ENCODE measurements at places on chromosomes 6 and 20.
A peak's percentile ranks its signal among the peaks of the same experiment; 100 is the strongest.

DNA sequence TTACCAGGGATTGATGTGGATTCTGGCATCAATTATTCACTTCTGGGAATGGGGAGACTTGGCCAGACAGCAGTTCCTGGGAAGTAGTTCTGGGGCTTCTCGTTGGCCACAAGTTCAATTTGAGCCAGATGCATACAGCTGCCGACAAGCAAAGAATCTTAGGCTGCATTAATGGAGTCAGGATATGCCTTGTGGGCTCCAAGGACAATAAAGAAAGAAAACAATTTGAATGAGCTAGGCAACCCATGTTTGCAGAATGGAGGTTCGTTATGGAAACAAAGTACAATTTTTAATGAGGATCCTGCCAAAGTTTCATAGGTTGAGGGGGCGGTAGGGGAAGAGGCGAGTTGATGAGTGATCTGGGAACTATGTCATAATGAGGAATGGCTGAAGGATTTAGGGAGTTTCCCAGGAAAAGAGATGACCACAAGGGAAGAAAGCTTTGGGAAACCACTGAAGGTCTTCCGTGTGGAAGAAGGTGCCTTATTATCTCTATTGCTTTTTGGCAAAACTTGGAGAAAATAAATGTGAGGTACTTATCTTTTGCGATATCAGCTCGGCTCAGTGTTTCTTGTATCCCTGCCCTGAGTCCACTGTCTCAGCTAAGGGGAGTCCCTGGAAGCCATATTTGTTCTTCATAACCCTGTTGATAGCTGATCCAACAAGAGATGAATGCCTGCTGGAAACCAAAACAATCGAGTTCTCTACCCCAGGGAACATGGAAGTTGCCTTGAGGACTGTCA, 181.0 kb upstream of the ZNF217 start:
- DNase-seq, result peak; percentile 87

DNA sequence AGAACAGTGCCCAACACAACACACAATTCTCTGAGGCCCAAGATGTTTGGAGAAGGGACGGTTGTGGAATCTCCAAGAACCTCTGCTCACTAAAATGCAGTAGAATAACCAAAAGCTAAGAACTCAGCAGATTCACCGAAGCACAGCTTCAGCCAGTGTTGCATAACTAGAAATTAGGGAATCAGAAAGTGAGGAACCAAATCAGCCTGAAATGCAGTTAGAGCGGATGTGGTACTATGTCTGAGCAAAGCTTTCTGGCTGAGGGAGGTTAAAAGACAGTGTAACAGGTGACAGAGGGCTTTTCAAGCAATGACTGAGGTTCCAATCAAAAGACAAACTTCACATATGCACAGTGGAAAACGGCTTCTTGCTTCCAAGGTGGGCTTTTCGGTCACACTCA, 197.9 kb upstream of the KCNK16 start:
- no peak for DNase-seq

GRCh38 chr6:111530218-111530617, 47.2 kb upstream of the REV3L start:
- DNase-seq, result no peak

DNA sequence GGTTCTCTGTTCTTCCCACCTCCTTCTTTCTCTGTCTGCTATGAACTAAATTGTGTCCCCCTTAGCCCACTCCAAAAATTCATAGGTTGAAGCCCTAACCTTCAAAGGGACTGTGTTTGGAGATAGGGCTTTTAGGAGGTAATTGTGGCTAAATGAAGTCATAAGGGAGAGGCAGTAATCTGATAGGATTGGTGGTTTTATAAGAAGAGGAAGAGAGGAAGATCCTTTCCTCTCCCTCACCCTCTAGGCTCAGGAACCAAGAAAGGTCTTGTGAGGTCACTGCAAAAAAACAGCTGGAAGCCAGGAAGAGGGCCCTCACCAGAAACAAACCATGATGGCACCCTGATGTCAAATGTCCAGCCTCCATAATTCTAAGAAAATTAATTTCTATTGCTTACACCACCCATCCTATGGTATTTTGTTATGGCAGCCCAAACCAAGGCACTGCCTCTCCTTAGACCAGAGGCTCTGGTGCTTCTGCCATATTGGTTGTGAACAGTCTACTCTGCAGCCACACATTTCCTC, 135.1 kb upstream of the COL21A1 start:
- DNase-seq, result no peak

DNA sequence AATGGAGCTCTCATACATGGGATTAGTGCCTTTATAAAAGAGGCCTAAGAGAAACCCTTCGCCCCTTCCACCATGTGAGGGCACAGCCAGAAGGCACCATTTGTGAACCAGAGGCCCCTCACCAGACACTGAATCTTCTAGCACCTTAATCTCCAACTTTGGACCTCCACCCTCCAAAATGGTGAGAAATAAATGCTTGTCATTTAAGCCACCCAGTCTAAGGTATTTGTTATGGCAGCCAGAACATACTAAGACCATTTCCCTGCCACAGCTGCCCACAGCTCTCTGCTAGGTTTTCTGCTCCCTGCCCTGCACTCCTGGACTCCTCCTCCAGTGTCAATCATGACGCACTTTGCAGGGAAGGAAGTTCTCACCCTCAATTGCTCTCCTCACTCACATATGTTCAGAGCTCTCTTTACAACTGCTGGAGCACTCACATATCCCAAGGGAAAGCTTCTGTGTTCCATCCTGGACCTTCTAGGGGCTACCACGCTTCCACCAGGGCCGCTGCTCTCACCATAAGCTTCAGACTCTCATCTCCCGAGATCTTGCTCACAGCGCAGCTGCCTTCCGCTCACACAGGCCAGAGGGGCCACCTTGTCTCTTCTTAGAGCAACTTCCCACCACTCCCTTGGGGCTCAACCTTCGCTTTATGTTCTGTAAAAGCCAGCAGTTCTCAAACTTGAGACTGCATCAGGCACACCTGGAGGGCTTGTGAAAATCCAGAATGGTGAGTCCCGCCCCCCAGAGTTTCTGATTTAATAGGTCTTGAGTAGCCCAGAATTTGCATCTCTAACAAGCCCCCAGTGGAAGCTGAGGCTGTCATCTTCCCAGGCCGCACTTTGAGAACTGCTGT, 1.6 kb upstream of the LY86 start:
- DNase-seq, result no peak

- DNase-seq, result no peak
These were observed 38.6 kb upstream of the GMPR start for GRCh38 chr6:16199804-16200203.

GRCh38 chr20:24109537-24109936, 121.0 kb upstream of the GGTLC1 start:
- DNase-seq, result no peak

All from iris pigment epithelial cell (primary cell).